HFFc6 (cell line): ENCODE measurements at places on chromosomes 12 and 14. TPM values are rescaled to one million over a fixed set of nuclear protein-coding genes. Genes with fewer than 3 reads are reported as not detected.

The ESPL1 gene
- 6.9 to 16.1 TPM (median 13.9 TPM) in 3 replicates for total RNA-seq

GRCh38 chr14:36653962-36654793, 7.5 kb upstream of the PAX9 start:
- peaks cover 10% of the 10 kb centered on the region; the same call in 1 of the 2 replicates for H3K36me3 ChIP-seq
- H3K4me3 ChIP-seq: no peak overlapping the region
- no peaks in the 10 kb centered on the region; the same call in 1 of the 2 replicates for H3K4me1 ChIP-seq
- DNase-seq: no peak

- H3K4me1 ChIP-seq: peaks cover 67% of the 10 kb centered on the region
- H3K27me3 ChIP-seq: peaks cover 3% of the 10 kb centered on the region; the same call in 1 of the 2 replicates
- peak overlapping the region; percentile 61 for H3K27ac ChIP-seq
- peaks cover 27% of the 10 kb centered on the region for H3K36me3 ChIP-seq
Observed at GRCh38 chr14:75835737-75836136, 146.1 kb downstream of the TGFB3 start.

The AQP6 gene
- not detected in 3 replicates for total RNA-seq

The ZFHX2 gene
- 1.7 to 4.2 TPM (median 2.5 TPM) in 3 replicates for total RNA-seq

DNA sequence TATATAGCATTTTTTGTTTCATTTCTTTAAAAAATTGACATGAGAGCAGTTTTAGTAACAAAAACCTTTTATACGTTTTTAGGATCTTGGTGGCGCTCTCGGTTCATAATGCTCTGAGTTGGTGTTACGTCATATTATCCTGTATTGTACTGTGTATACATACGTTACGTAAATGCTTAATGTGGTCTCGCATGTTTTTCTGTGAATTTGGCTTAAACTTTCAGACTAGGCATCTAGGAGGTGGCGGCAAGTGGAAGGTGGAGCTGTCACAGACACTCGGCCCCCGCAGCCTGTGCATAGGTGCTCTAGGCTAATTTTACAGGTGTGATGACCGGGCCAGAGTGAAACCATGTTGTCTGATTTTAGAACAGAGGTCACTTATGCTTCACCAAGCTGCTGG, 60.0 kb downstream of the PPP2R5C start:
- H3K4me3 ChIP-seq: no peak overlapping the region
- H3K36me3 ChIP-seq: peaks cover 27% of the 10 kb centered on the region
- H3K4me1 ChIP-seq: peaks cover 58% of the 10 kb centered on the region
- no peak for DNase-seq

DNA sequence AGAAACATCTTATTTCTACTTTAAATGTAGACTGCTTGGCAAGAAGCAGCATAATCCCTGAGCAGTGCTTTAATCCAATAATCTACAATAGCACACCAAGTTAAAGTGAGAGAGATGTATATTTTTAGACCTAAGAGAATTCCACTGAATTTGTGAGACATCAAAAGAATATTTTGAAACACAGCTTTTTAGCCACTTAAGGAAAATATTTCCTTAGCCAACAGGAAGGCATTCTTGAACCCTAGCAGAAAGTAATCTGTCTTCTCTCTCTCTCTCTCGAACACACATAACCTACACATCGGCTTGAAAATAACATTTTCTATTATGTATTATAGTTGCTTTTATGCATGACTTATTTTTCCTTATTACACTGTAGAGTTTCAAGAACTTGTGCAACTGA, 34.0 kb downstream of the KITLG start:
- H3K4me3 ChIP-seq: peak overlapping the region; percentile 20
- H3K27ac ChIP-seq: peak overlapping the region; percentile 8; the same call in 1 of the 2 replicates
- peaks cover 63% of the 10 kb centered on the region for H3K4me1 ChIP-seq
- H3K36me3 ChIP-seq: peaks cover 53% of the 10 kb centered on the region

GRCh38 chr14:93733631-93734030, 54.7 kb downstream of the PRIMA1 start:
- no peak for DNase-seq
- no peak overlapping the region for H3K27ac ChIP-seq

- H3K36me3 ChIP-seq: no peaks in the 10 kb centered on the region
- peak; percentile 57 for DNase-seq
- no peaks in the 10 kb centered on the region for H3K27me3 ChIP-seq
- H3K27ac ChIP-seq: no peak overlapping the region
- no peak overlapping the region for H3K4me3 ChIP-seq
Observed at GRCh38 chr12:14845350-14845750, 2.0 kb upstream of the ART4 start.

The SLC25A21 gene
- 0.30 to 0.41 TPM (median 0.33 TPM) in 3 replicates for total RNA-seq
